ENCODE measurements at places on chromosomes 7 and 10. TPM values are rescaled to one million over a fixed set of nuclear protein-coding genes. Genes with fewer than 3 reads are reported as not detected.

The SEMA3A gene
- total RNA-seq = 5.6 TPM

The ZNF282 gene
- 25.1 TPM for total RNA-seq

The MYO1G gene
- total RNA-seq = 8.2 TPM

The CDK6 gene
- total RNA-seq = 23.9 TPM

The RGR gene
- not detected for total RNA-seq

The GBX1 gene
- not detected for total RNA-seq

The PLEKHA1 gene
- 36.9 TPM for total RNA-seq

The MAD1L1 gene
- total RNA-seq = 29.6 TPM

The ATG9B gene
- 1.1 TPM for total RNA-seq

The SLC13A4 gene
- 3.0 TPM for total RNA-seq

The PDK4 gene
- total RNA-seq = 238 TPM

The TFEC gene
- total RNA-seq = 3.0 TPM

The INTS15 gene
- 28.6 TPM for total RNA-seq

The GIMAP4 gene
- 7.1 TPM for total RNA-seq

The ABCB1 gene
- total RNA-seq = 2.8 TPM

The NAT16 gene
- not detected for total RNA-seq

The SPDYE2B gene
- not detected for total RNA-seq

The PLEKHS1 gene
- 0.60 TPM for total RNA-seq

The STAM gene
- 5.2 TPM for total RNA-seq

The RBP3 gene
- not detected for total RNA-seq

The CALCR gene
- total RNA-seq = not detected

The ORC5 gene
- total RNA-seq = 9.0 TPM

The SLC13A1 gene
- total RNA-seq = not detected

The HHEX gene
- 7.5 TPM for total RNA-seq

The NXPH1 gene
- total RNA-seq = not detected

The SLC35B4 gene
- 13.5 TPM for total RNA-seq

The GSDME gene
- not detected for total RNA-seq

The COPS6 gene
- 18.3 TPM for total RNA-seq

The CALML3 gene
- total RNA-seq = not detected

The NME8 gene
- total RNA-seq = not detected

The TNPO3 gene
- total RNA-seq = 38.1 TPM

The ARMH3 gene
- total RNA-seq = 29.7 TPM

The DLX6 gene
- total RNA-seq = not detected

The GIMAP8 gene
- total RNA-seq = 3.6 TPM

The UPP1 gene
- total RNA-seq = 33.3 TPM

The TRIM50 gene
- total RNA-seq = not detected

The NPY4R2 gene
- total RNA-seq = 9.8 TPM

The DENND2A gene
- 19.9 TPM for total RNA-seq

The ECHDC3 gene
- 4.0 TPM for total RNA-seq

The GDF10 gene
- total RNA-seq = 1.00 TPM

The FAM20C gene
- 62.3 TPM for total RNA-seq

The GALNT17 gene
- total RNA-seq = 5.1 TPM

The PLXDC2 gene
- total RNA-seq = 32.2 TPM

The UNC5B gene
- total RNA-seq = 51.3 TPM

The PDLIM1 gene
- total RNA-seq = 238 TPM

The ELFN1 gene
- total RNA-seq = 0.60 TPM

The C7orf57 gene
- total RNA-seq = not detected

The MCU gene
- 25.1 TPM for total RNA-seq

The TMEM176B gene
- 249 TPM for total RNA-seq

The MOGAT3 gene
- total RNA-seq = 43.8 TPM

The OR2A12 gene
- total RNA-seq = not detected

The ANXA8L1 gene
- total RNA-seq = not detected
